Stimulated activated CD4-positive, alpha-beta T cell treated with anti-CD3 and anti-CD28 coated beads, Interleukin-15, amount 100 ng/mL, for 1 hour (primary cell): ENCODE measurements at places on chromosomes 3 and 15.

- no peak for DNase-seq
Measured at GRCh38 chr3:180294282-180295027, 257.7 kb upstream of the PEX5L start.

DNA sequence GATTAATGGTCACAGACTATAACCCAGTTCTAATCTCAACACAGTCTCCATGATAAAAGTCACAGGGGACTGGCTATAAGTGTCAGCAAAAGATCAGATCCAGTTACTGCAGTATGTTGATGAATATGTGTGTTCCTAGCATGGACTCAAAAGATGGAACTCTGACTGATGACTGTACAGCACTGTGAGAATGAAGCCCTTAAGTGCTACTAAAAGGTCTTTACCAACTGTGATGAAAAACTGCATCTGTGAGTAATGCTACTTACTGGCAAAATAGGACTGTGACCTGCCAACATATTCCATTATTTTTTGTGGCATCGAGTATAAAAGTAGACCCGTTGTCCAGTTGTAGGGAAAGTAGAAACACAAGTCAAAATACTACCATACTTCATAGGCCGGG lies 284.2 kb downstream of the ROBO2 start:
- DNase-seq: no peak

- no peak for DNase-seq
Measured at GRCh38 chr3:148289159-148289558, 408.5 kb upstream of the AGTR1 start.

GRCh38 chr3:150035301-150035779 lies 64.6 kb upstream of the PFN2 start:
- DNase-seq: no peak

- DNase-seq: no peak
Measured at GRCh38 chr15:48318131-48318530, 13.1 kb upstream of the DUT start.

- no peak for DNase-seq
Measured at GRCh38 chr15:64843991-64844390, 2.3 kb downstream of the PLEKHO2 start.
